Hematopoietic multipotent progenitor cell treated with erythropoietin and hydrocortisone succinate and interleukin-3 and kit ligand, for 15 days (in vitro differentiated cells): ENCODE measurements at places on chromosomes 2 and 18.

- DNase-seq = no peak
Measured at GRCh38 chr2:82256288-82256687, 1951.7 kb upstream of the LRRTM1 start.

GRCh38 chr2:13583609-13584008 lies 866.9 kb downstream of the TRIB2 start:
- DNase-seq = no peak

DNA sequence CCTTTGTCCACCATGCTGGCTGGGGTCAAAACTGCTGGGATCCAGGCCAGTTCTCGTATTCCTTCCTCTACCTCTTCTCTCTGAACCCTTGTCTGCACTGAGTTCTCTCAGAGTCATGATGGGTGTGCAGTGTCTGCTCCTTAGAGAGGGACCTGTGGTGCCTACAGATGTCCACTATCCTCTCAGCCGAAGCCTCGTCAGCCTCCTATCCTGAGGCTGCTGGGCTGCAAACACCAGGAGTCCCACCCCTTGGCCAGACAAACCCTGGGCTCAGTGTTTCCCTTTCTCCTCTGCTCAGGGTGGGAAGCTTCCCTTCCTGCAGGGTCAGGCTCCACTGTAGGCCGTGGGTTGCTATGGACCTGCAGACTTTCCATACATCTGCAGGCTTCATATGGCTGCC lies 2.3 kb downstream of the INPP5D start:
- peak; percentile 41 for DNase-seq

GRCh38 chr2:109644571-109645275 lies 30.6 kb downstream of the SOWAHC start:
- no peak for DNase-seq

GRCh38 chr2:68521037-68521436 lies 53.7 kb downstream of the APLF start:
- no peak for DNase-seq

DNA sequence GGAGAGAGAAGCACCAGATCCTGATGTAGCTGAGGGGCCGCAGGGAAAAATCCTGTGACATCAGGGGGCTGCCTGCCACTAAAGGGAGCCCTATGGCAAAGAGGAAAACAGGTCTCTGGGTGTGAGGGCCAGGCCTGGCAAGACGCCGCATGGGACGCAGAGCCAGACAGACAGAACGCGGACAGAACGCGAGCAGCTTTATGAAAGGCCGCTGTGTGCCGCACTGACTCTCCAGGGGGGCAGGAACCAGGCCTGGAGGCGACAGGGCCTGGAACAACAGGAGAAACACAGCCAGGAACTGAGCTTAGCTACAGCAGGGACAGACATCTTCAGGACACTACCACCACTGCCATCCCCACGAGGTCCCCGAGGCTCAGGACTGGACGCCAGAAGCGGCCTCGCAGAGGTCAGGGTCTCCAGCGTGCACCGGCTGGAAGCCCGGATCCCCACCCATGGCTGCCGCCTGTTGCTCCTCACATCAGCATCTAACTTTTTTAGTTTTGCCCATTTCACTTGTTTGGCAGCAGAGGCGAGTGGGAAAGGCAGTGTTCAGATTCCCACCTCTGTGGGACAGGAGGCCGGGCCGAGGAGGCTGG lies 131.6 kb downstream of the VAPA start:
- no peak for DNase-seq

- no peak for DNase-seq
Measured at GRCh38 chr2:44688456-44689124, 252.9 kb upstream of the SIX3 start.

- peak; percentile 68 for DNase-seq
Measured at GRCh38 chr2:162123806-162124758, 28.0 kb downstream of the GCG start.

DNA sequence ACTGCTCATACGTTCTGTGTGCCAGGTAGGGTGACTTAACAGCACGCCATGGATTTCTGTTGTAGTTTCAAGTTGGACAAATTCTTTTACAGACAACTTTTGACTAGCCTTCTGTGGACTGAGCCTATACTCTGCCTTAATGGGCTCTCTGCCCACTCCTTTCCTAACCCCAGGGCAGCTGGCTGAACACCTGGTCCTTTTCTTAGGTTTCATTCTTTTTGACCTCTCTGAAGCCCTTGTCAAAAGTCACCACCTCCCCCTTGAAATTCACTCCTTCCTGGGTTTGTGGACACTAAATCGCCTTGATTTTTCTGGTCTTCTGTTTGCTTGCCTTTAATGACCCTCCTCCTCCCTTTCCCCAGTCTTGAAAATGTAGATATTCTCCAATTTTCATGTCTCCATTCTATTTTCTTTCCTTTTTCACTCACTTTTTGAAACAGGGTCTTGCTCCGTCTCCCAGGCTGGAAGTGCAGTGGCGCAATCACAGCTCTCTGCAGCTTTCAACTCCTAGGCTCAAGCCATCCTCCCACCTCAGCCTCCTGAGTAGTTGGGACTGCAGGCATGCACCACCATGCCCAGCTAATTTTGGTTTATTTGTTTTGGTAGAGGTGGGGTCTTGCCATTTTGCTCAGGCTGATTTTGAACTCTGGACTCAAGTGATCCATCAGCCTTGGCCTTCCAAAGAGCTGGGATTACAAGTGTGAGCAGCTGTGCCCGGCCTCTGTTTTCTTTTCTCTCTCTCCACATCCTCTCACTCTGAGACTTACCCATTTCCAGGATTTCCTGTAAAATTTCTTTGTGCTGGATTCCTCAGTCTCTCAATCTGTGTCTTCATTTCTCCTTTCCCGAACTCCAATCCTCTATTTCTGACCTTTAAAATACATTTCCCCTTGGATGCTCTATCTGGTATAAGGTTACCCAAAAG lies 112.9 kb downstream of the PLB1 start:
- DNase-seq = no peak

GRCh38 chr2:220275454-220275853 lies 648.0 kb downstream of the SLC4A3 start:
- no peak for DNase-seq

- DNase-seq = peak; percentile 87
Measured at GRCh38 chr2:69724540-69725159, 17.3 kb upstream of the ANXA4 start.

- DNase-seq = no peak
Measured at GRCh38 chr2:236747426-236747825, 177.8 kb downstream of the ACKR3 start.

- DNase-seq = no peak
Measured at GRCh38 chr18:7789856-7790552, 222.9 kb downstream of the PTPRM start.

GRCh38 chr2:31987454-31988220 lies 23.2 kb downstream of the MEMO1 start:
- no peak for DNase-seq

GRCh38 chr18:78727877-78728783 lies 251.5 kb upstream of the SALL3 start:
- DNase-seq = no peak

DNA sequence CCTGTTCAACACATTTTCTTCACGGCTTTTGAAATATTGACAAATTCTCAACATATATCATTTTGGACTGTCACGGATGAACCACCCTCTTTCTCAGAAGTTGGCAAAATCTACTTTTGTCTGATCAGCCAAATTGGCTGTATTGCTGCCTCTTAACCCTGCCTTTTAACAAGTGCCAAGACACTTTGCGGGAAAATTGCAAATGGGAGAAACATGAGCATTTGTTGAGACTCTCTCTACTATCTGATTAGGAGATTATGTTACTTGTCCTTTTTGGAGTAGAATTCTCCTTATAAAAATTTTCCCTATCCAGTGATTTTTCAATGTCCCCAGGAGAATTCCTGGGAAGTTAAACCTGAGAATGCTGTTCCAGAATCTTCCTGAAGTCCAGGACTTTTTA lies 256.2 kb upstream of the ZSWIM2 start:
- DNase-seq = no peak

DNA sequence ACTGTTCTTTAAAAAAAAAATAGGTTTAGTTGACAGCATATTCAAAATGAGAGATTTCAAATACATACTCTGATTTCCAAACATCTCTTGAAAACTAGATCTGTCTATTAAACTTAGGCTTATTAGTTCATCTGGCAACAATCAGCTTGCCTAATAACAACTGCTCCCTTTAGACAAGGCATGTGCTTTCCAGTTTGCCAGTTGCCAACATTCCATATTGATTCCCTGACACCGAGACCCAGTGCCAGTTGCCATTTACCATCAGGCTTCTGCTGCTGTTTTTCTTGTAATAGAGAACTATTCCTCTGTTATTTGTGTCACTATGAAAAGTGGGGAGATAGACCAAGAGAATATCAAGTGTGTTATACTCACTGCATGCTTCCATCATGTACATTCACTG lies 256.0 kb downstream of the C1D start:
- no peak for DNase-seq

- no peak for DNase-seq
Measured at GRCh38 chr18:66124394-66124793, 373.6 kb downstream of the CDH7 start.

DNA sequence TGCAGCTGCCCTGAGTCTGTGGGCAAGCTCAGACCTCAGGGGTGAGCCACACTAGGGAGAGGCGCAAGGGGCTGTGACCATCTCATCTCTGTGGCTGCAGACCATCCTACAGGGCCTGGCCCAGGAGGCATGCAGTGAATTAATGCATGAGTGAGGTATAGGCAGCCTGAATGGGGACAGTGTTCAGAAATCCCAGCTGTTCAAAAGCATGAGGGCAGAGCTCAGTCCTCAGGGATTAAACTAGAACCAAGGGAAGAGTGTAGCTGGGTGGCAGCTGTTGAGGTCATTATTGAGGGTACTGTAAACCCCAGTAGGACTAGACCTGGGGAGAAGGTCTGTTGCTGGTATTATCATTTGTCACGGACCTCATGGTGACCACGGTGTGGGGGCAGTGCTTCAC lies 17.0 kb downstream of the TMEM177 start:
- DNase-seq = no peak

DNA sequence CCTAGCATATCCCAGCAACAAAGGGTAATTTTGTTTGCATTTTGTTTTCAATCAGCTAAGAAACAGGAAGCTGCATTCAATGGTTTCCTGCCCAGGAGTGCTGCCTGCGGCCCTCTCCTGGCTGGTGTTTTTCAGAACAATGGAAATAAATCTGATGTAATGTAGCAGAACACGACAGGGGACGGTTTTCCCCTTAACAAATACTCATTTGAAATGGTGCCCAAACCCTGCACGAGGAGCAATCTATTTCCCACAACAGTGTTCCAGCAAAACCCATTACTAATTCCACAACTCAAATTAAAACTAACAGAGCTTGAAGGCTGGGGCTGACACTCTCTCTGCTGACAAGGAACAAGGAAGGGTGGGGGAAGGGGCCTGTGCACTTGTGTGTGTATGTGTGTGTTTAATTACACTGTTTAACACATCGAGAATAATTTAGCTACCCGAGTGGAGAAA lies 8.7 kb downstream of the CAPN13 start:
- no peak for DNase-seq

DNA sequence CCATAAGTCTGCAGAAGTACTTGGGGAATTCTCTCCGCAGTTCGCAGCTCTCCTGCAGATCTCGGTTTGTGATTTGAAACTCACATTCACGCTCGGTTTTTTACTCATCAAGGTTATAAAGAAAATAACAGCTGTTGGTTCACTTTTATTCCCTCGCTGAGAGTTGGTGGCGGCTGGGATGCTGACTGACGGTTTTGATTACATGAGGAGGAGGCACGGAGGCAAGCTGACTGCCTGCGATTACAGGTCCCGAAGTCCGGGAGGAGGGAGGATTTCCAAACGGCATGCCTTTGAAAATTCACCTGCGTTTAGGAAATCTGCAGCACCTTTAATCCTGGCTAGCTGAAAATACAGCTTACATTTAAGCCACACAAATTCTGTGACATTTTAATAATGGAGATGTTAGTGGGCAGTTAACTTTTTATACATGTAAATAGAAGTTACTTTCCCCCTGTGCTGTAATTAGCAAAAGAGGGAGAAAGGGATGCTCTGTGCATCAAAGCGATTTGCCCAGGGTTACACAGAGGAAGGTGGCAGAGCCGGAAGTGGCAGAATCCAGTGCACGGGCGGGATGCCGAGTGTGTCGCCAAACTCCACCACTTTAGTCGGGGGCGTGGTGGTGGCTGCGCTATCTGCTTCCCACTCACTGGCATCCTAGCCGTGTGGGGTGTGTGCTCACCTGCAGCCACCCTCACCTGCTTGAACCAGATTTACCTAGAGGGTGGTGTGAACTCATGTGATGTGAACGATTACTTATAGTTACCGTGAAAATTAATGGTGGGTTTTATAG lies 14.7 kb downstream of the AGAP1 start:
- DNase-seq = no peak

- peak; percentile 47 for DNase-seq
Measured at GRCh38 chr2:121648206-121649148, 785 bp downstream of the CLASP1 start.

DNA sequence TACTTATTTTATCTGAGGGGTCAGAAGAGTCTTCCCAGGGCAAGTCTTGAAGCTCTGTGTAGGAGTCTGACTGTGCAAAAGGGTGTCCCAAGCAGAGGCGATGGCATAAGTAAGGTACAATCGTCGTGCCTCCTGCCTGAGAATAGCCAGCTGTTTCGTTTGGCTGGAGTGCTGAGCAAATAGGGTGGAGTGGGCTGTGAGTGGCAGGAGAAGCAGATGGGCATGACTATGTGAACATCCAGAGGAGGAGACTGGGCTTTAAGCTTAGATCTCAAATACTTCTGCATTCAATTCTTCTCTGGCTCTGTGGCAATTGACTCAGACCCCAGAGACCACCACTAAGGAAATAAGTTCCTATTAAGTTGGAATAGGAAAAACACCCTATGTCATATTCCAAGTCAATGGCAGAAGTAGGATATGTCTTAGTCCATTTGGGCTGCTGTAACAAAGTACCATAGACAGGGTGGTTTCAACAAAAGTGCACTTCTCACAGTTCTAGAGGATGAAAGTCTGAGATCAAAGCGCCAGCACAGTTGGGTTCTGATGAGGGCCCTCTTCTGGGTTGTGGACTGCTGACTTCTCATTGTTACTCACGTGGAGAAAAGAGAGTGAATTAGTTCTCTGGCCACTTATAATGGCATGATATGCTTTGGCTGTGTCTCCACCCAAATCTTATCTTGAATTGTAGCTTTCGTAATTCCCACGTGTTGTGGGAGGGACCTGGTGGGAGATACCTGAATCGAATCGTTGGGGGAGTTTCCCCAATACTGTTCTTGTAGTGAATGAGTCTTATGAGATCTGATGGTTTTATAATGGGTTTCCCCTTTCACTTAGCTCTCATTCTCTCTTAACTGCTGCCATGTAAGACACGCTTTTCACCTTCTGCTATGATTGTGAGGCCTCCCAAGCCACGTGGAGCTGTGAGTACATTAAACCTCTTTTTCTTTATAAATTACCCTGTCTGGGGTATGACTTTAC lies 120.2 kb downstream of the LPIN1 start:
- DNase-seq = no peak

- peak; percentile 18 for DNase-seq
Measured at GRCh38 chr2:173891315-173892037, 73.7 kb downstream of the SP3 start.
